ENCODE measurements at places on chromosomes 6 and 20.

DNA sequence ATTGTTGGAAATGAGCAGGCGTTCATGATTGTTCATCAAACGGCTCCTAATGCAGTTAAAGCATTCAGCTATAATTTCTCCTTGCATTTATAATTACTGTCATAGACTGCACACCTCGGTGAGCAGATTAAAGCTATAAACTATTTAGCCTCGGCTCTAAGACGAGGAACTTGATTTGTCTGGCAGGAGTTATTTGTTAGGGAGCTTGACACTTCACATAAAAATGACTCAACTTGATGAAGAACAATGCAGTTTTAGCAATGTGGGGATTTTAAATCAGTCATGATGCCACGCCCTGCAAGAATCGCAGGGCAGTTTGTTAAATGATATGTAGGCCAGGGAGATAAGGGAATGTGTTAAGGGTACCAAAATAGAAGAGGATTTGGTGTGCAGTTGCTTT lies 290.2 kb downstream of the TSHZ2 start:
- no peak for DNase-seq

GRCh38 chr6:7238900-7239589 lies 74.0 kb downstream of the SSR1 start:
- DNase-seq, result peak; percentile 73

GRCh38 chr6:132687306-132687705 lies 26.5 kb downstream of the VNN1 start:
- DNase-seq, result no peak

- DNase-seq, result no peak
These were observed 58.3 kb downstream of the TENT5A start for GRCh38 chr6:81694207-81694606.

GRCh38 chr6:38637756-38638155 lies 2.0 kb downstream of the BTBD9 start:
- no peak for DNase-seq

GRCh38 chr6:152316024-152316423 lies 321.1 kb downstream of the SYNE1 start:
- DNase-seq, result no peak

DNA sequence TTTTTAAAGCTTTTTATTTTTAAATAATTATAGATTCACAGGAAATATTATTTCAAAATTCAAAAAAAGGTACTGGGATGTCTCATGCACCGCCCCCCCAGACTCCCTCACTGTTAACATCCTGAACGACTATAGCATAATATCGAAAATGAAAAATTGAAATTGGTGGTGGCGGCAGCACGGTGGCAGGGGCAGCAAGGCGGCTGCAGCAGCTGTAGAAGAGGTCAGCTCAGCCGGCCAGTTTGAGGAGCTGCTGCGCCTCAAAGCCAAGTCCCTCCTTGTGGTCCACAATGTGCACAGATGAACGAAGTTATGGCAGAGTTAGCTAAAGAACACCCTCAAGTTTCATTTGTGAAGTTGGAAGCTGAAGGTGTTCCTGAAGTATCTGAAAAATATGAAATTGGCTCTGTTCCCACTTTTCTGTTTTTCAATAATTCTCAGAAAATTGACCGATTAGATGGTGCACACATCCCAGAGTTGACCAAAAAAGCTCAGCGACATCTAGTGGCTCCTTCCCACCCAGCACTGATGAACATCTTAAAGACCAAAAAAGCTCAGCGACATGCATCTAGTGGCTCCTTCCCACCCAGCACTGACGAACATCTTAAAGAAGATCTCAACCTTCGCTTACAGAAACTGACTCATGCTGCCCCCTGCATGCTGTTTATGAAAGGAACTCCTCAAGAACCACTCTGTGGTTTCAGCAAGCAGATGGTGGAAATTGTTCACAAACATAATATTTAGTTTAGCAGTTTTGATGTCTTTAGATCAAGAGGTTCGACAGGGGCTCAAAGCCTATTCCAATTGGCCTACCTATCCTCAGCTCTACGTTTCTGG lies 100.8 kb downstream of the FAM217A start:
- DNase-seq, result peak; percentile 36

DNA sequence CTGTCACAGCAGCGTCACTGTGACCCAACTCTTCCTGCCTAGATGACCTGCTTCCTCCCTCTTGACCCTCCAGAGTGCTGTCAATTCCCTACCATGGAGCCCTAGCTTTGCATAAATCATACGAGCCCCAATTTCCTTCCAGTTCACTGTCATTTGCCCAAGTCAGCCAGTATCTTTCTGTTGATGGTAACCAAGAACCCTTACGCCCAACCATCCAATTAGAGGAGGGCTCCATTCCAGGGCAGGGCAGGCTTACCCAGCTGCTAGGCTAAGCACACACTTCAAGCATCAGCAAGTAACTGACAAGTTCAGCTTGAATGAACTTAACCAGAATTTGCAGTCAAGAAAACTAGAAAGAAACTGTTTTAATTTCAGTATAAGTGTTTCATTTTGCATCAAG lies 25.7 kb downstream of the WFDC3 start:
- no peak for DNase-seq

DNA sequence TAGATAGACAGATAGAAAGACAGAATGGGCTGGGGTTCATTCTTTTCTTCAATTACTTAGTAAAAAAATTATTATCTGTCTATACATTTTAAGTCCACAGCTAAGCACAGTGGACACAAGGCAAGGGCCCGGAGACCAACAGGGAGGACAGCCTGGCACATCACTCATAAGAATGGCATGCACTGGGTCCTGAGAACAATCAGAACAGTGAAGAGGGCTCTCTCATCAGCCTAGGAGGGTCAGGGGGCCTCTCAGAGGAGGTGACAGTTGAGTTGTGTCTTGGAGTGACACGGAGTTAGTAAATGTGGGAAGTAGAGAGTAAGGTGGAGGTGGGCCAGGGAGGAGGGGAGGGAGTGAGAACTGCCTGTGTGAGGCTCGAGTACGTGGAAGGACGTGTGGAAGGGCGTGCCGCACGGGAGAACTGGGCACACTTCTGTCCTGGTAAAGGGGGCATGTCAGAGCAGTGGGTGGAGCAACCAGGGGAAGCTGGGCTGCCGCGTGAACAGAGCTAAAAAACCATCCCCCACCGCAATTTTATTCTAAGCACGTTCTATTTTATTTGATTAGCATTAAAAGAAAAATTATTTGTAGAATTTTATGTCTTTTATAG lies 45.1 kb upstream of the DSP start:
- no peak for DNase-seq

- no peak for DNase-seq
These were observed 6.9 kb downstream of the PI3 start for GRCh38 chr20:45181639-45182038.

- DNase-seq, result no peak
These were observed 63.4 kb upstream of the HMGCLL1 start for GRCh38 chr6:55642366-55642765.

DNA sequence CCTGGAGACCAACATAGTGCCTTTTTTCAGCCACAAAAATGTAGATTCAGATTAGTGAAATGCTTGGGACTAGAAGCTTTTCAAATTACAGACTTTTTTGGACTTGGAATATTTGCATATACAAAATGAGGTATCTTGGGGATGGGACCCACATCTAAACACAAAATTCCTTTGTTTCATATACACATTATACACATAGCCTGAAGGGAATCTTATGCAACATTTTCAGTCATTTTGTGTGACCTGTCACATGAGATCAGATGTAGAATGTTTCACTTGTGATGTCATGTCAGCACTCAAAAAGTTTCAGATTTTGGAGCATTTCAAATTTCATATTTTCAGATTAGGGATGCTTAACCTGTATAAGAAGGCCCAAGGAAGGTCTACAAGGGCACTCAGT lies 44.5 kb upstream of the ALDH8A1 start:
- DNase-seq, result no peak

GRCh38 chr20:48184229-48184628 lies 398.9 kb upstream of the SULF2 start:
- DNase-seq, result no peak

DNA sequence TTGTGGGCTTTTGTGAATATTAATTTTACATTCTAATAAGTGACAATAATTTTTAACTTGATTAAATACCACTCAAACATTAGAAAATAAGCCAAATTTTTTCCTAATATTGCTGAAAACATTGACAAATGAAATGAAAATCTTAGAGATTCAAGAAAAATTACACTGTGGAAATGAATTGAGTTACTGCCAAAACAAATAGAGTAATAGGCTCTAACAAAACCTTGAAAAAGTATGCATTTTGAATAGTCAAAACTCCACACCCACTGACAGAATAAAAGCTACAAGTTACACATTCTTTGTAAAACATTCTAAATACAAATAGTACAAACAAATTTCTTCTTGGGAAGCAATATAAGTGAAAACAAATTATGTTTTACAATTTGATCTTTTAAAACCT lies 5.9 kb downstream of the TBX18 start:
- no peak for DNase-seq

DNA sequence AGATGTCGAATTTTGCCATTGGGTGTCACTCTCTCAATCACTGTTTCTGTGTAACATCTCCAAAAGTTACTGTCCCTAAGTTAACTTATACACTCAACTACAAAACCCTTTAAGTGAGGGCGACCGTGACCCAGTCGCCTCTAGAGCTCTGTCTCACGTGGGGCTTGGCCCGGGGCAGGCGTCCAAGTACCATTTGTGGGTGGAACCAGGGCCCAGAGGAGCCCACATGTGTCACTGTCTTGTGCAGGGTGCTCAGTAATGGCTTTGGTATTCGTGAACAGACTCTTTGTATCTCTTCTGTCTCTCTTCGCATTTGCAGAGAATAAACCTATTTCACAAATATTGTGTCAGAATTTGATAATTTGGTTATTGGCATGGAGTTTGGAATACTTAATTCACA lies 109.9 kb upstream of the THBS2 start:
- no peak for DNase-seq

GRCh38 chr6:158157064-158157764 lies 10.8 kb downstream of the SERAC1 start:
- no peak for DNase-seq

DNA sequence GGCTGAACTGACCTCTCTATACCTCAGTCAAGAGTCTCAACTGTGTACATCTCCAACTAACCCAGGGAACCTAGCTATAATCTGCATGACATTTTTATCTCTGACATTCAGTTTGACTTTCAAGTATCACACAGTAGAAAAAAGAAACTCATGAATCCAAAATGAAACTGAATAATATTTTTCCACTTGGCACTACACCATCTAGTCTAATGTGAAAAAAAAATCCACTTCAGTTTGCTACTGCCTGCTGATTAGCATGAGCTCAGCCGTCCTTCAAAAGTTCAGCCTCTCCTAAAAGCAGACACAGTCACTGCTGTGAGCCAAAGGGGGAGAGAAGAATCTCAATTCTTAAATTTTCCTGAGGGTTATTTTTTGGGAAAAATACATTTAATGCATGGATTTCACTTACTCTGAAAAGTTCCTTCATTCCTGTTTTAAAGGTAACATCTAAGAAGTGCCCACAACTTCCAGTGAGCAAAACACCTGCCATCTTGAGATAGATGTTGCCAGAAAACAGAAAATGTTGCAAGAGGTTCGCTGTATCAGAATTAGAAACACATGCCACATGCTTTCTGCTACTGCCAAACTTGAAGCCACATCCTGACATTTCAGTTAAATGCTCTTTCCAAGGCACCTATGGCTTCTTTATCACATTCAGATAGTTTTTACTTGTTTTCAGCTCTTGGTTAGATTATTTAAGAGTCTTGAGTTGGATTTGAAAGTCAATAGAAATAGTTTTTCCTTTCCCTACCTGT lies 95.4 kb downstream of the MKKS start:
- DNase-seq, result no peak

GRCh38 chr20:49748525-49748838 lies 34.8 kb upstream of the B4GALT5 start:
- DNase-seq, result no peak

DNA sequence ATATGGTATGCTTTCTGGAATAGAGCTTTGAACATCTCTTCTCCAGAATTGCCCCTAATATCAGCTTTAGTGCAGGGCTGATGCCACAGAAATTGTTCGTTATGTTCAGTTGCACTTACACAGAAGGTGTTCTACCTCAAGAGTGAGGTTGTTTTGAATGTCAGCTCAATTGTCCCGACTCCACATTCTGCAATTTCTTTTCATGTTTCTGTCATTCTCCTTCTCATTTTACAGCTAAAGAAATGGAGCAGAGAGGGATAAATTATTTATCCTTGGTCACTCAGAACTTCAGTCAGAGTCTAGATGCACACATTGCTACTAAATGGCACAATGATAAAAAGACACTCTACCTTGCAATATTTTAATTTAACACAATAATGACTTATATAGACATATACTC lies 137.0 kb upstream of the CCN2 start:
- DNase-seq, result no peak

DNA sequence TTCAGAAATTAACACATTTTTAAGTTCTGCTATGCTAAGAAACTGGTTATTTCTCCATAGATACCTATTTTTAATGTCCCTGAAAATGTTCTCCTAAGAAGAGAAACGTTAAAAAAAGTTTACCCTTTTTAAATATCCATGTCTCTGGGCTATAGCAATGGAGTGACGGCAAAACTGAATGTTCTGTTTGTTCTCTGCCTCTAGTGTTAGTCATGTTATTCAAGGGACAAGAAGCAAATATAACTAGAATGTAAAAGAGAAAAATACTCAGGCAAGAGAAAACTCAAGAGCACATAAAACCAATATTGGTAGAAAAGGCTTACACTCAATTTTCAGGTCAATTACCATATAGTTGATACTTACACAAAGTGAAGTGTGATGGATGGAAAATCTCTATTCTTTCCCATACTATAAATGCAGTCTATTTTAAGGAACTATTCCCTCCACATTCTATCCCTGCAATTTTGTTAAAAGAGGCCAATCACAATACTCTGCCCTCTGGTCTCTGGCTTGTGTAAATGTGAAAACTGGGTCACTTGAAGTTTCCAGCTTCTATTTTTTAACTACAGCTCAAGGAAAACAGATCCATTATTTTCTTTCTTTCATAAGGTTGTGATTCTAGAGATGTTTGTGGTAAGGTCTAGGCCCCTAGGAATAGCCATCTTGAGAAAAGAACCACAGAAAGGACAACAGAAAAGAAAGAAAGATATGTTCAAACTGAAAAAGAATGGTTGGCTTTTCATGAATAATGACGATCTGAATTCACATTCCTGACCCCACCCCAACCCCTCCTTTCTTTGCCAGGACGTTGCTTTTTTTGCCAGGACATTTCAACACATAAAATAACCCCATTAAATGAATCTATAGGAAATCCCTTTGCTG lies 200.3 kb upstream of the FAM83B start:
- no peak for DNase-seq

- DNase-seq, result no peak
These were observed 281.2 kb upstream of the JARID2 start for GRCh38 chr6:14964556-14965270.

DNA sequence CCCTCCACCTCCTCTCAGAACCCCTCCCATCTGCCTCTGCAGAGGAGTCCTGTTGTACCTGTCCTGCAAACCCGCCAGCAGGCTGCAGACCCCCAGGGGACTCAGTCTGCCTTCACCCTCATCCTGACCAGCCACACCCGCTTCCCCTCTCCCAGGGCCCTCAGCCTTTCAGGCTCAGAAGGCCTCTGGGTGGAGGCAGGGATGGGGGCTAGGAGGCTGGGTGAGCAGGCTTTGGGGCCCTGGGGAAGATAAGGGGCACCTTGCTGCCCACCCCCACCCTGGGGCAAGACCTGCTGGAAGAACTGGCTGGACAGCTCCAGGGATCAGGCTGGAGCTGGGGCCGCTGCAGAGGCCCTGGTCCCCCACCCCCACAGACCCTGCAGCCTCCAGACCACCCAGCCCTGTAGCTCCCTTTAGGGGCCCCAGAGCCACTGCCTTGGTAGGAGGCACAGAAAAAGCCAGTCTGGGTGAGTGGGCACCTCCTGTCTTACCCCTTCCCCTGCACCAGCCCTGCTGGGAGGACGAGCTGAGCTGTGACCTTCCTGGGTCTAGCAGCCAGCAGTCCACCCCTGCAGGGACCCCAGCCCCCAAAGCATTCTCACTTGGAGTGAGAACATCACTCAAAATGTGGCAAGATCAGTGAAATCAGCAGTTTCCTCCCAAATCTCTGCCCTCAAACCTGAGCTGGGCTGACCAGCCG lies 5.2 kb downstream of the TEAD3 start:
- no peak for DNase-seq
